ENCODE measurements at places on chromosomes 3 and 15.

DNA sequence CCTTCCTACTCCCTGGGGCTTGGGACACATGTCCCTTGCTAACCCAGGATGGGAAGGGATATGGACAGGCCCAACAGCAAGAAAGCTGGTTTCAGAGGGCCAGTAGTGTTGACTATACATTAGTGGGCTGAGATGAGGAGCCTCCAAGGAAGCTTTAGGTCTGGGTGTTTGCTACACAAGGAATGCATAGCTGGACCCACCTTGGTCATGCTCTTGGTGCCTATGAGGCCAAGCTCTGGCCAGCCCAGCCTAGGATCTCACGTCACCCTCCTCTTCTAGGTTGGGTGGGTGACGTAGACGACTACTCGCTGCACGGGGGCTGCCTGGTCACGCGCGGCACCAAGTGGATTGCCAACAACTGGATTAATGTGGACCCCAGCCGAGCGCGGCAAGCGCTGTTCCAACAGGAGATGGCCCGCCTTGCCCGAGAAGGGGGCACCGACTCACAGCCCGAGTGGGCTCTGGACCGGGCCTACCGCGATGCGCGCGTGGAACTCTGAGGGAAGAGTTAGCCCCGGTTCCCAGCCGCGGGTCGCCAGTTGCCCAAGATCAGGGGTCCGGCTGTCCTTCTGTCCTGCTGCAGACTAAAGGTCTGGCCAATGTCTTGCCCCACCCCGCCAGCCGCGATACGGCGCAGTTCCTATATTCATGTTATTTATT is 653 bp upstream of the WDR6 start:
- DNase-seq = no peak

GRCh38 chr15:101185770-101186169 is 66.1 kb downstream of the CHSY1 start:
- no peak for DNase-seq

- DNase-seq = no peak
Measured at GRCh38 chr3:73687106-73688004, 62.6 kb upstream of the PDZRN3 start.

- no peak for DNase-seq
Measured at GRCh38 chr15:99845009-99845408, 111.8 kb upstream of the LYSMD4 start.

GRCh38 chr3:101862416-101863165 is 13.3 kb downstream of the NFKBIZ start:
- DNase-seq = no peak

DNA sequence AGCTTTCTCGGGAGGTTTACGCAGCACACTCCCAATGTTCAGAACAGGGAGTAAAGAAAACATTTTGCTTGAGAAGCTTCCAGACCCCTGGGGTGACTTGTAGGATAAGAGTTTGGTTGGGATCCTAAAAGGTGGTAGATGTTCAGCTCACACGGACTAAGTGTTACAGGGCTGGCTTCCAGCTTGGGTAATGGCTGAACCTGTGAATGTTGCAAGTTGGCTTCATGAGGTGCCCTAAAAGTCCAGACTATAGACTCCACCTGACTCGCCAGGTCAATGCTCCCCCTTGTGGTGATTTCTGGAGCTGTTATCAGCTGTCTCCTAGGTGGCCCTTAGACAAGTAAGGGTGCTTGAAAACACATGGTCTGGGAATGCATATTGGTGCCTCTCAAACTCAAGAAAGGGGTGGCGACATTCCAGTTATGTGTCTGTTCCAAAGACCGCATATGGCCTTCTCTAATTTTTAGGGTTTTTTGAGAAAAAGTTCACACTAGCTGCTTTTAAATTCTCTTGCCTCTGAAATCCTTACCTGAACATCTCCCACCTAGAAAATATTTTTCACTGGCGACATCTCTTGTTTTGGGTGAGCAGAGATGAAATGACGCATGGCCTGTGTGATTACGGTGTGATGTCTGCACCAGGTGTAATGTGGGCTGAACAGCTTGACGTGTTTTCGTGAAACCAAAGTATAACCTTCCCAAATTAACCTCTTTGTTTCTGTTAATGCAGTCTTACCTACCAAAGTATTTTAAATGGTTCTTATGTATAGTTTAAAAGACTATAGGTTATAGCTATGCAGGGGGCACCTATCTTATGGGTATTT is 175.7 kb upstream of the KBTBD8 start:
- DNase-seq = peak; percentile 43

- no peak for DNase-seq
Measured at GRCh38 chr3:107861904-107862303, 228.9 kb downstream of the CD47 start.

GRCh38 chr3:123843668-123844067 is 40.5 kb downstream of the MYLK start:
- DNase-seq = no peak

DNA sequence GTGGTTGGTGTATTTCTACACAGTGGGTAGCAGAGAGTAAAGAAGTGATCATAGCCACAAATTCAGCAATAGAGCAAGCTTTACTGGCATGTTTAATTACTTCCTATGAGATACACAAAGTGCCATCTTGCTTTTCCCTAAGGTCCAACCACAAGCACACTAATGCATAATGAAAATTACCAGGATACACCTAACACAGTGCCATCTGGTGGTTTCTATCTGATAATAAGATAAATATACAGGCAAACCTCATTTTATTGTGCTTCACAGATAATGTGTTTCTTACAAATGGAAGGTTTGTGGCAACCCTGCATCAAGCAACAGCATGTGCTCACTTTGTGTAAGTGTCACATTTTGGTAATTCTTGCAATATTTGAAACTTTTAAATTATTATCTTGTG is 223.0 kb downstream of the NSUN3 start:
- no peak for DNase-seq

DNA sequence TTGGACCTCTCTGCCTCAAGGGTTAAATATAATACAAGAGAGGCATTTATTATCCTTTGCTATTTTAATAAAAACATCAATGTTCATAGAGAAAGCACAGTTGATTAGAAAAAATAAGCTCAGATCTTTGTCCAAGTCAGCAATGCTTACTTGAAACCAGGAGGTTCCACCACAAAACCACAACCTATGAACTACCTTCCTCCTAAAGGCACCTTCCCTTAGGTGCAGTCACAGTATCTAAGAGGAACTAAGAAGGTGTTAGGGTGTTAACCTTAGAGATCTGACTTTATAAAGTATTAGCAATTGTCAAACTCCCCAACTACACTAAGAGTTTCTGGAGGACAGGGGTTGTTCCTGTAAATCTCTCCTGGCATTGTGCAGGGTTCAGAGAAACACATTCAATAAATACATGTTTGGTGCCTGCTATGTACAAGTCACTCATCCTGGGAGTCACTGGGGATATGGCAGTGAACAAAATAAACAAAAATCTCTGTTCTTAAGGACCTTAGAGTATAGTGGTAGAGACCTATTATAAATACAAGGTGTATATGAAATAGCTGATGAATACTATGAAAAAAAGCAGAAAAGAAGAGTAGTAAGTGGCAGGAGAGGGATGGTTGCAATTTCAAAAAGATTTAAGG is 208.6 kb downstream of the NFKBIZ start:
- no peak for DNase-seq

DNA sequence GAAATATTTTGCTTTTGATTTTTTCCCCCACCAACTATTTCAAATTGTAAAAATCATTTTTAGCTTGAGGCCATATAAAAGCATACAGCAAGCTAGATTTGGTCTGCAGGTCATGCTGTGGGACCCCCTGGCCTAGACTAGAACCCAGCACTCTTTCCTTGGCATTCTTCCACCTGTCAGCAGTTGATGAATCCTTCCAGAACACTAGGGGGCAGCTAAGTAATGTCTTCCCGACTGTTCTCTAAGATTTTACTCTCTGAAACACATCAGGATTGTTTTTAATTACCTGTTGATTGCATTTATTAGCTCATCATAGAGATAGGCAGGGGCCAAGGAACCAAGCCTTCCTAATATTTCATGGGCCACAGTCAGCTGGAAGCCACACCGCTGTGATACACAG is 174.5 kb downstream of the CACNA1D start:
- no peak for DNase-seq

DNA sequence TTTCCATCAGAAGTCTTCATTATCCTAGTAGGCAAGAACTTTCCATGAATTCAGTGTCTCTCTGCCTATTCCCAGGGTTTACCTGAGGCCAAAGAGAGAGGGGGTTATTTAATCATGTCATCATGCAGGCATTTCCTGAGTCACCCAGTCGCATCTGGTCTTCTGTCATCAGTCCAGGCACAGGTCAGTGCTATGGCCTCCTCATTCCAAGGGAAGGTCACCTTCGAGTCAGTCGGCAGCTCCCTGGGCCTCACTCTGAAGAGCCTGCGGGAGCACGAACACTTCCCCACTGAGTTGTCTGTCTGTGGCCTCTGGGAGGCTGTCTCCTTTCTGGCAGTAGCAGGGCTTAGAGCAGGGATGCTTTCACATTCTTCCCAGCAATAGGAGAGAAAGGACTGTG is 26.2 kb upstream of the LRTM1 start:
- no peak for DNase-seq

GRCh38 chr3:146967783-146968182 is 362.6 kb upstream of the PLSCR5 start:
- no peak for DNase-seq

GRCh38 chr15:89837134-89837829 is 22.6 kb upstream of the ANPEP start:
- DNase-seq = no peak

GRCh38 chr15:98715890-98716443 is 67.6 kb downstream of the IGF1R start:
- no peak for DNase-seq

DNA sequence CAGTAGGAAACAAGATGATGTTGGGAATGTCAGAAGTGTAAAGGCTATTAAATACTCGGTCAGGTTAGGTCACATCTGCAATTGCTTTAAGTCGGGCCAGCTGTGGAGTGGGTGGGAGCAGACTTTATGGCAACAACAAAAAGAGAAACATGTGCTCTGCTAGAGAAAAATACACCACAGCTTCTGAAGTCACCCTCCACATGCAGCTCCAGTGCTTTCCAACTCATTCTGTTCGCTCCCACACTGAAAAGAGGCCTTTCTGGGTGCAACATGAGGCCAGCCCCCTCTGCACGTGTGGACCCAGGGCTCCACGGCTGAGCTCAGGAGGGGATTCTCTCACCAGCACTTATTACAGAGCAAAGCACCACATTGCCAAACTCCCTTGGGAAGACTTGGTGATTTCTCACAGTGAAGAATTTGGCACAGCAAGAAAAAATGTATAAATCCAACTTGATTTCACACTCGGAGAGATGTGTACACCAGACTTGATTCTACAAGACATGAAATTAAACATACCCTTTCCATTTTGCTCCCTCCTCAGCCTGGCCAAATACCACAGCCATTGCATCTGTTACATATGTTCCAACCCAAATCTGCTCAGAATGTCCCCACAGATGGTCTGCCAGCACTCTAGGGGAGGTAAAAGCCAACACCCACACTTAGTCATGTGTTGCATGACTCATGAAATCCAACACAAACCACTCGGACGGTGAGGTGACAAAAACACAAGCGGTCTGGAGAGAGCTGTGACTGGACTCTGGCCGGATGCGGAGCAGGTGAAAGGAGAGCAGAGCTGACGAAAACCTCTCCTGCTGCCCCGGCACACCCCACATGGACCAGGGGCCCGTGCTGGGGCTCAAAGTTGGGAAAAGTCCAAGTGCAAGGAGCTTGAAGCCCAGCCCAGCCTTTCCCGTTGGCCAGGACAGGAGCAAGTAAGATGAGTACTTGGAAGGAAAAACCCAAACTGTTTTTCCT is 74.6 kb downstream of the ITGB5 start:
- no peak for DNase-seq

GRCh38 chr3:127419182-127419581 is 131.3 kb upstream of the PRR20G start:
- no peak for DNase-seq

- DNase-seq = no peak
Measured at GRCh38 chr3:24164967-24165602, 220.0 kb downstream of the NR1D2 start.

DNA sequence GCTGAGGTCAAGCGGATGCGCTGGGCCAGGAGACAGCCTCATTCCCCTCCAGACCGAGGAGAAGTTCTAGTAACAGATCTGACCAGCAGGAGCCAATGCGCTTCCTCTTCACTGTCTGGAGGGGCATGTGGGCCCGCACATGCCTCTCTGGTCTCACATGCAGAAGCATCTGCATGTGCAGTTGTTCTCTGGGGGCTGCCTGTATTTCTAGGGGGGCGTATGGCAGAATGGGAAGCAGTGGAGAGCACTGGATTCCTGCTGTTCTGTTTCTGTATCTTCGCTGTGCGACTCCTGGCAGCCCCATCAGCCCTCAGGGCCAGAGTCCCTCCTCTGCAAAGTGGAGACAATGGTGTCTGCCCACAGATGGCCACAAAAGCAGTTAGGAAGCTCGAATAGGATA is 170.4 kb upstream of the IQSEC1 start:
- DNase-seq = no peak

DNA sequence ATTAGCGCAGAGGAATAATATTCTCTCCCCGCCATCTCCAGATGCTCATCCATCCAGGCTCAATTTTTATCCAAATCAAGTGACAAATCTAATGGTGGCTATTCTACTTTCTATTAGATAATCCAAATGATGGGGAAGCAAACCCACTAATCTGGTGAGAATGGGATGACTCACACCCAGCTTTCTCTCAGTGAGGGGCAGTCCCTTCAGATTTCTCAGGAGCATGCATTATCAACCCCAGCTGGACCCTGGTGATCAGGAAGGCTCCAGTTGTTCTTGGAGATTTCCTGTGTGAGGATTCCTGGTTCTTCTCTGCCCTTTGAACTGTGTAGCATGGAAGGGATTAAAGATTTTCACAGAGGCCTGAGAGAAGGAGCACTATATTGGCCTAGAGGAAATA is 358.0 kb downstream of the WDR72 start:
- no peak for DNase-seq

DNA sequence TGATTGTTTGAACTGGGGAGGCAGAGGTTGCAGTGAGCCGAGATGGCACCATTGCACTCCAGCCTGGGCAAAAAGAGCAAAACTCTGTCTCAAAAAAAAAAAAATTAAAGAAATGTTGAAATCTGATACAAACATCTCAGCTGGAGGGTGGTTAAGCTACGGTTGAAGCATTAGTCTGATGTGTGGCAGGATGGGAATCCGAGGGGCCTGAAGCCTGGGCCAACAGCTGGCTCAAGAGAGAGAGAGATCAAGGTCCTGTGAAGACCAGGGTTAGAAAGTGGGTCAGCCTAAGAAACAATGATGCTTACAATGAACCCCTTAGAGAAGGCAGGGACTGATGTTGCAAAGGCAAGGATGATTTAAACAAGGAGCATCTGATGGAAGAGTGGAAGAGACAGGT is 69.8 kb downstream of the CD200R1L start:
- no peak for DNase-seq
